ENCODE measurements at places on chromosomes 16 and 17.

DNA sequence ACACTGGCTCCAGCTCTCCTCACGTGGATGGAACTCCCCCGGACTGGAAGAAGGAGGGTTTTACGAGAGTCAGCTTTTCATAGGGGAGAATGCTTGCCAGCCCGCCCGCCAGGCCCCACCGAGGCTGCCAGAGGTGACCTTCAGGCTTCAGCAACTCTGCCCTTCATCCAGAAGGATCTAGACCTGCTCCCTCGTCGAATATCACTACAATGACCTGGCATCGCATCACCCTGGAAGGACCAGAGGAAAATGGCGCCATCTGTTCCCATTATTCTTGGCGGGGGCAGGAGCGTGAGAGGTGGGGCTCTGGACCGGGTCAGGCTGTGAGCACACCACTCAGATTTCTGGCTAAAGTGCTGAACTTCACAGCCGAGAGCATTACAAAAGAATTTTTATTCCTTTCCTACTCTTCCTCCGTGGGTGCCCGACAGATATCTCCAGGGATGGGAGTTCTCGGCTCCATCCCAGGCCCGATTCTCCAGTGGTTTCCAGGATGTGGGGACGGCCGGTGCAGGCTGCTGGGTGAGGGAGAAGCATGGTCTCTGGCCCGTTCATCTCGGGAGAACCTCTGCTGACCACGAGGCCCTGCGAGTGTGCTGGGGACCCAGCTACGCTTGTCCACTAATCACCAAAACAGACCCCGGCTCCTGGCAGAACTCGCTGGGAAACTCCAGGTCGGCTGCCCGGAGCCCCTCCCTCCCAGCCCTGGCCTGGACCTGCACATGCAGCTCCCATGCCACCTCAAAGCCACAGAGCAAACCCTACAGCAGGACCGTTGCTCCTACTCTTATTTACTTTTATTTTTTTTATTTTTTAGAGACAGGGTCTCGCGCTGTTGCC lies 36.8 kb upstream of the ZNF469 start:
- DNase-seq: no peak

DNA sequence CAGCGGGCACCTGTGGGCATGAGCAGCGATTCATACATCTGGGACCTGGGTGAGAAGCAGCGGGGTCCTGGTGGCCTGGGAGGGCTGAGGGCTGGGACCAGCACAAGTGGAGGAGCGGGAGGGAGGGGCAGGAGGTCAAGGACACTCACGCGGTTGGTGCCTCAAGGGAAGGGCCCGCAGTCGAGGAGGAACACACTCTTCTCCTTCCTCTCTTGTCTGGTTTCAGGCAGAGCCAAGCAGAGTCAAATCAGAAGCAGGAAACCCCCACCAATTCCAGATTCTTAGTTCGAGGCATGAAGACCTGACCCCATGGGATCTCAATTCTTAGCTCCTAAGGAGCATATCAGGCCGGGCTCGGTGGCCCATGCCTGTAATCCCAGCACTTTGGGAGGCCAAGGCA lies 15.7 kb downstream of the DNAI2 start:
- no peak for DNase-seq

GRCh38 chr17:77146882-77147281 lies 6.1 kb downstream of the SEC14L1 start:
- no peak for DNase-seq

GRCh38 chr16:69616082-69616481 lies 50.3 kb downstream of the NFAT5 start:
- DNase-seq: no peak

DNA sequence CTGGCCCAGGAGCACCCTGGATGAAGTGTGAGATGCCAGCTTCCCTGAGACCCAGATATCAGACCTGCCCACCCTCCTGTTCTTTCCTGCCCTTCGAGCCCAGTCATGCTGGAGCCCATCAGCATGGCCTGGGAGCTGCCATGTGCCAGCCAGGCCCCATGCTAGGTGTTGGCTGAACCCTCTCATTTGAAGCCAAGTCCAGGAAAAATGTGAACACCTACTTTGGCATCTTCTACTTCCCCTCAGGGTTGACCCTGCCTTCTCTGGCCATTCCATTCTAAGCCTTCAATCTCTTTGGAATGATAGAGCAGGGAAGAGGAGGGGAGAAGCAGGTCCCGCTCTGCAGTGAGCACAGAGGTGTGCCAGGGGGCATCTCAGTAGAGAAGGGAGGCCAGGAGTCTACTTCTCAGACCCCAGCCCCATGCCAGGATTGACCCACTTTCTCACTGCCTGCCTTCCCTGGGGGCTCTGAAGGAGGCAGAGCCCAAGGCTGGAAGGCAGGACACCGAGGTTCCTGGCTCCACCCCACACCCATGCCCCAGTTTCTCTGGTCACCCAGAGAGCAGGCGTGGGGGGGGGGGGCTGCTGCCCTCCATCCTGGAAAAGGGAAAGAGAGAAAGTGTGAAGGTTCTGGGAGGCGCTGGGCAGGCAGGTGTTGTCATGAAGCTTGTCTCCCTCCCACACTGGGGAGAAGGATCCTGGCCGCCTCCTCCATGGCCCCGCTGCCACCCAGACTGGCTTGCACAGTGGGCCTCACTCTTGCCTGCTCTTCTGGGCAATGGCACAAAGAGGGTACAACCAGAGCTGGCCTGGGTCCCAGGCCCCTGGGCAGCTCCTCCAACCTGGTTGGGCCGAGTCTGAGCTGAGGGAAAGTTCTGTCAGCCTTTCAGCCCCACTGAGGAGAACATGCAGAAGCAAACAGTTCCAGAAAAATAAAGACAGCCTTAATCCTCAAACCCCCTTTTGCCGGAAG lies 9.3 kb downstream of the HDAC5 start:
- no peak for DNase-seq

DNA sequence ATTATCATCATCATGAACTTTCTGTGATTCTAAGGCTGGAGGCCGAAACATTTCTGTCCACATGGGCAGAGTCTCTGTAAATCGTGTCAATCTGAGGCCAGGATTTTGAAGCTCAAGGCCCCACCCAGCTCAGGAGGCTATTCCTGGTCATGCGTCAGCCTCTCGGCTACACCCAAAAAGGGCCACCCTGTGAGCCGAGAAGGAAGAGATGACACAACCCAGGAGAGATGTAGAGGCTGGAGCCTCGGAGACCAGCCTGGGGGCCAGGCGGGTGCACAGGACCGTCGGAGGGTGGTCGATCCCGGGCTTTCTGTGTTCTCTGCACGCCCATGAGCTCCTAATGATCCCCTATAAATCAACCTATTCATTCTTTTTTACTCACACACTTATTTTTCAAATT lies 1.1 kb upstream of the CACNG1 start:
- DNase-seq: no peak

GRCh38 chr16:64153718-64154117 lies 968.1 kb downstream of the CDH11 start:
- DNase-seq: no peak

GRCh38 chr17:29012535-29012934 lies 6.7 kb upstream of the SEZ6 start:
- DNase-seq: no peak

DNA sequence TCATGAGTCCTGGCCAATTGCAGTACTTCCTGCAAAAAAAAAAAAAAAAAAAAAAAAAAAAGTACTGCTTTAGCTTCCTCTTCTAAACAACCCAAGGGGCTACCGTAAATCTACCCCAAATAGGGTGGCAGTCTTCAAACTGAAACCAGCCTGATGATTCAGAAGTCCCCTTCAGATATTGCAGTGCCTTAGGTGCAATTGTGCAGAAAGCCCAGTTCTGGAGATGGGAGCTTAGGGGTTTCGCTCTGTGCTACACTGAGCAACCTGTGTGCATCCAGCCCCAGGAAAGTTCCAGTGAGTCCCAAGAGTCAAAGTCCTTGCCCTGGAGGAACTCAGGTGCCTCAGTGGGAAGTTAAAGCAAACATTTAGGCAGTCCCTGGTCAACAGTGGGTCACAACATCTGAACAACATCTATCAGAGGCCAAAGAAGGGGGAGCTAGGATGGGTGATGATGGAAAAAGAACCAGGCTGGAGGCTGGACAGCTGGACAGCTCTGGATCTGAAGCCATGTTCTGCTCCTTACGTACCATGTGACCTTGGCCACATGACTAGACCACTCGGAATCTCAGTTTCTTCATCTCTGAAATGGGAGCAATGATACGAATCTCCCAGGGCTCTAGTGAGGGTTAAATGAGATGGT lies 6.7 kb upstream of the CIITA start:
- no peak for DNase-seq
